ENCODE measurements at places on chromosomes 1 and 21.
A peak's percentile ranks its signal among the peaks of the same experiment; 100 is the strongest.

GRCh38 chr1:114671011-114671938, 1.4 kb upstream of the DENND2C start:
- no peak for DNase-seq

- no peak for DNase-seq
Measured at GRCh38 chr1:41108696-41109275, 87.3 kb upstream of the SLFNL1 start.

GRCh38 chr1:12544357-12544756, 73.7 kb downstream of the DHRS3 start:
- DNase-seq, result no peak

DNA sequence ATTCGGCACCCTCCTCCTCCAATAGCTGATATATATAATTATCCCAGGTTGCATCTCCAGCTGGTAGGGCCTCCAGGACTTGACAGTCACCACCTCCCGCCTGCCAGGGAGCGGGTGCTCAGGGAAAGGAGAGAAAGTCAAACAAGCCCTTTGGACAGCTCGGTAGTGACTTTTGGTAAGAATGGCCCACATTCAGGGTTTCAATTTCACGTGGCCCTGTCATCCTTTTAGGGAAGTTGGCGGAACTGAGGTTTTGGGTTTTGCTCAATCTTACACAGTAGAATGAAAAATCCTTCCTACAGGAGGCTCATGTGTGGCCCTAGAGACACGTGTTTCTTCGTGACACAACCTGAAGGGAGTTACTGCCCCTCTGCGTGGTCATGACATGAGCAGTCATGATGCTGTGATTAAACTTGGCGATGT, 44.2 kb downstream of the CAPN8 start:
- DNase-seq, result no peak

DNA sequence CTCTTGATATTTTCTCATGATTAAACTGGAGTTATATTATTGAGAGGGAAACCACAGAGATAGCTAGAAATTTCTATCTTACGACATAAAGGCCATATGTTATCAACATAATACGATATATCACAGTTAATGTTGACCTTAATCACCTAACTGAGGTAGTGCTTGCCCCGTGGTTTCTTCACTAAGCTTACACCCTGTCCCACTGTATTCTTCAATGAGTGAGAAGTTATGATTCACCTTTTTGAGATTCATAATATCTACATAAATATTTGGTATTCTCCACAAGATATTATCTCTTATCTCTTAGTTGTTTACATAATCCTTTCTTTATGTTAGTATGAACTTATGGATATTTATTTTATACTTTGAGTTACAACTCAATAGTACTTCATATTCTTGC, 1714.1 kb downstream of the BRINP3 start:
- DNase-seq, result no peak

DNA sequence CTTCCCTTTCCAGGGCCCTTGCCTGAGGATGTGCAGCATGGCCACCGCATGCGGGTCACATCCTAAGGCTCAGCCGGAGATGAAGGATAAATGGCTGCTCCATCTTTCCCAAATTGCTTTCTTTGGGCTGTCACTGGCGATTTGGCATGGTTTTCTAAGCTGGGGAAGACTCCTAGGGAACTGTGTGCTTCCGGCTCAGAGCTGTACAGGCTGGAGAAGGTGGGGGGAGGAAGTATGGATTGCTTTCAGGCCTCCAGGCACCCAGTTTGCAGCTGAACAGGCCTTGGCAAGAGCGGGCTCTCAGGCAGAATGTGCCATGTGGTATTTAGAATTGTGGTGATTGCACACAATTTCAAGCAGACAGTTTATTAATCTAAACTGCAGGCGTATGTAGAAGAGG, 48.9 kb downstream of the TMEM53 start:
- DNase-seq, result no peak

GRCh38 chr1:15944308-15945010, 31.4 kb downstream of the ZBTB17 start:
- DNase-seq, result no peak

- DNase-seq, result no peak
Measured at GRCh38 chr1:168918860-168919741, 187.4 kb upstream of the ATP1B1 start.

DNA sequence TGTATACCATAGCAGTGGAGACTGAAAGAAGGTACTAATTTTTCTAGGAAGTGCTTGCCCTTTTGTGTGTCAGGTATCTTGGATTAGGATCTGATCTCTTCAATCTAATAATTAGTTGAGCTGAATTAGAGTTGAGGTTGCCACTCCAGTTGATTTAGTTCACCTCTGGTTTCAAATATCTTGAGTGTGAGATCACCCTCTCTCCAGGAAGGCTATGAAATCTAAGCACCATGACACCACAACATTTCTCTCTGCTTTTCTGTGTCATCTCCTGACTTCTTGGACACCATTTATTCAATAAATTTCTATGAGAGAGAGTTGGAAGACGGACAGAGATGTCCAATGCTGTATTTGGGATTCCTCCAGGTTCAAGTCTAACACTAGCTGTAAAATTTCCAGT, 212.8 kb downstream of the DYRK1A start:
- no peak for DNase-seq

DNA sequence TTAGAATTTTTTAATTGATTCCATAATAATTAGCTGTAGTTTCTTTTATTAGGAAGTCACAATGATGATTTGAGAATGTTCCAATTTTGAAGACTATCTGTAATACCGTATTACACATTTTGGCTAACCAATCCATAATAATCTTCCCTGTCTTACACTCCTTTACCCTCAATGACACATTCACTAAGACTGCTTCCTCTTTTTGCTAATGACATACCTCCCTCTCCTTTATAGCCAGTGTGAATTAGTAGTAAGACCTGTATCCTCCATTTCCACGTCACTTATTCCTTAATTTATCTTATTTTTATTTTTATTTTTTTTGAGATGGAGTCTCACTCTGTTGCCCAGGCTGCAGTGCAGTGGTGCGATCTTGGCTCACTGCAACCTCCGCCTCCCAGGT, 10.1 kb downstream of the KDM1A start:
- no peak for DNase-seq

- DNase-seq, result peak; percentile 48
Measured at GRCh38 chr1:32801096-32801715, 16.0 kb downstream of the YARS1 start.

DNA sequence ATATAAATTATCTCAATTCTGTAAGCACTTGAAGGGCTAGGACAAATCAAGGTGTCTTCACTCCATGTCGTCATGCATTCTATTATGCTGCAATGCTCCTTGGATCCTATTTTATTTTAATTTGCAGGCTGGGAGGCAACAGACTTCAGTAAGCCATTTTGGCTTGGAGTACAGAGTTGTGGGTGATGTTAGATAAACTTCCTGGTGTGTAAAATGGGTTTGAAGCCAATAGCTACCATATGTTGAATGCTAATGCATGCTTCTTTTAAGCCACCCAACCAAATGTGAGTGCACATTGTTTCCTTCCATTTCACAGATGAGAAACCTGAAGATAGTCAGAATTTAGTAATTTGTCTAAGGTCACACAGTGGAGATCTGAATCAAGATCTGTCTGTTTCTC, 482.8 kb downstream of the DISC1 start:
- no peak for DNase-seq

- peak; percentile 78 for DNase-seq
Measured at GRCh38 chr1:148388260-148389026, 94.7 kb downstream of the PPIAL4G start.

DNA sequence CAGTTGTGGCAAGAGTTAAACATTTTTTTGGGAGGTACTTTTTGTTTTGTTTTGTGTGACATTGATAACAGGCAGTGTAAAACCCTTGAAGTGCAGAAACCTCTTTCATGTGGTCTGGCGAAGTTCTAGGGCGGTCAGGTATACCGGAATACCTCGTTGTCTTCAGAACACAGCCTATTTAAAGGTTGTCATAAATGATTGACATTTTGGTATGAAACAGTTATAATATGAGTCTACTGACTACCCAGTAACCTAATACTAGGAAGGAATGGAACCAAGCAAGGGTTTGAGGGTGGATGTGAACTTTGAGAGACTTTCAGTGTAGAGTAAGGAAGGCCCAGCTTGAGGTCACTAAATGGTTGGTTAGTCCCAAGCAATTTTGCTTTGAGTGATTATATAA, 40.5 kb downstream of the PATJ start:
- DNase-seq, result peak; percentile 66

DNA sequence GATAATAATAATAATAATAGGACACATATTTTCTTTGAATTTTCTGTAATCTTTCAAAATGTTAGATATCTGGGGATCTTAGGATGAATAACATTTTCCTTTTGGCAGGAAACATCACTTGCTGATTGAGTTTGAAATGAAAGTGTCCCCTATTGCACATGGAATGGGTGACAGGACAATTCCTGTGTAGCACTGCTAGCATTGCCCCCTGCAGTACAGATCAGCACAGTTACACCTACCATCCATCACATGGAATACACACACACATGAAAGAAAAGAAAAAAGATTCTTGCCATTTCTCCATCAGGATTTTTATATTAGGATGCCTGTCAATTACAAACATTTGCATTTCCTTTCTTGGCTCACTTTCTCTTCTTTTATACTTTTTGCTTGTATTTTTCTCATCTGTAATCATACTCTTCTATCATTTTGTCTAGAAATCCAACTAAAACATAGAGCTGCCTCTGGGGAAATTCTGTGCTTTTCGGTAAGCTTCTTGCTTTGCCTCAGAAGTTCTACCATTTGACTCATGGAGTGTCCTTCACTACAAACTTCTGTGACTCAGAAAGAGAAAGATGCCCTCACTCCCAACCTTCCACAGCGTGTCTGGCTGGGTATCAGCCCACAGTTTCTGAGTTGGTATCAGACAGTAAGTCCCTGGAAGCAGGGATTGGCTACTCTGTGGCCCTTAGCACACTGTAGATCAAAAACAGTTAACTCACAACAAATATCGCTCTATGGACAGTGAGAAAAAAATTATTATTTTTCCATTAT, 641.2 kb downstream of the PTPRC start:
- no peak for DNase-seq

GRCh38 chr21:43906585-43907370, 41.8 kb downstream of the AGPAT3 start:
- no peak for DNase-seq

DNA sequence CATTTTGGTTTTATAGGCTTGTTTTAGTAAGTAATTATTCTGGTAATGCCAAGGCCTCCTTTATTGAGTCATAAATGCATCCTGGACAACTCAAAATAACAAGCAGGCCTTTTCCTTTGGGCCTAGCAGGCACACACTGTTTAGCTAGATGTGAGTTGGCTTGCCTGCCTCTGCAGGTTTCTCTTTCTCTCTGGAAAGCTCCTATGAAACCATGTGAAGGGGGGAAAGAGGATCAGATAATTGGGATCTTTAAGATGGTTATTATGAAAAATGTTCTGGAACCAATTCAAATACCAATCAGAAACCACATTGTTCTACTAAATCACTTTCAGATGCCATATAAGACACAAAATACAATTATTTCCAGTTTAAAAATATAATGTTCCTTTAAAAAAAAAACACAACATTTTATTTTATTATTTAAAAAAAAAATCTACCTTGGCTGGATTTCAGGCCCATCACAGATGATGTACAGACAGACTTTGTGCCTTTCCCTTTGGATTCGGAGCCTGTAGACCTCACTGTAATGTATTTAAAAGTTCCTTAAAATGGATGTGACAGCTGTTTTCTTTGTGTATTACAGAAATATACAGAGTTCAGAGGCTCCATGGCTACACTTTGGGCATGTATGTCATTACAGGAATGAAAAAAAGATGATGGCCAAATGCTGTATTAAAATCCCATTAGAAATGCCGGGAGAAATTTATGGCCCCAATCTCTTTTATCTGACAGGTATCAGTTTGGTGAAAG, 80.2 kb downstream of the NTMT2 start:
- no peak for DNase-seq

- DNase-seq, result no peak
Measured at GRCh38 chr1:66286307-66286706, 247.6 kb upstream of the SGIP1 start.

- no peak for DNase-seq
Measured at GRCh38 chr1:78339490-78339889, 151.3 kb upstream of the PTGFR start.

DNA sequence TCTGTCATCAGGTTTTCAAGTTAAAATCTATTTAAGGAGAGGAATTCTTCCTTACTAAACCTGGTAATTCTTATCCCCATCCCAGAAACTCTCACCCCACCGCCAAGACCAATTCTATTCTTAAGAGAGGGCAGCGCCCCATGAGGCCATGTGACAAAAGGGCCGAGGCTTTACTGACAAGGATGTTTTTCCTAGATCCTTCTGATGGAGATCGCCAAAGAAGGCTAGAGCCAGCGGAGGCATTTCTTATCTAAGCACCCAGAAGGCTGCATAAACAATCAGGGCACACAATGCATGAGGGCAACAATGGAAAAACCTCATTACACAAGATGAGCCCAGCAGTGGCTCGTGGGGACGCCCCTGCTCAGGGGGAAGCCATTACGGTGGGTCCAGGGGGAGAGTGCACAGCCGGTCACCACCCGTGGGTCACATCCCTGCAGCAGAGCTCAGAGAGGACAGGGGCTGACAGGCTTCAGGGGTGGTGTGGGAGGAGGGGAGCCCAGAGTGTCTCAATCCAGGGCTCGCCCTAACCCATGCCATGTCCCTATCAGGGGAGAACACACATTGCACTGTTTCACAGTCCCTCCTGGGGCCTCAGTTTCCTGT, 88.7 kb downstream of the ITPKB start:
- no peak for DNase-seq

DNA sequence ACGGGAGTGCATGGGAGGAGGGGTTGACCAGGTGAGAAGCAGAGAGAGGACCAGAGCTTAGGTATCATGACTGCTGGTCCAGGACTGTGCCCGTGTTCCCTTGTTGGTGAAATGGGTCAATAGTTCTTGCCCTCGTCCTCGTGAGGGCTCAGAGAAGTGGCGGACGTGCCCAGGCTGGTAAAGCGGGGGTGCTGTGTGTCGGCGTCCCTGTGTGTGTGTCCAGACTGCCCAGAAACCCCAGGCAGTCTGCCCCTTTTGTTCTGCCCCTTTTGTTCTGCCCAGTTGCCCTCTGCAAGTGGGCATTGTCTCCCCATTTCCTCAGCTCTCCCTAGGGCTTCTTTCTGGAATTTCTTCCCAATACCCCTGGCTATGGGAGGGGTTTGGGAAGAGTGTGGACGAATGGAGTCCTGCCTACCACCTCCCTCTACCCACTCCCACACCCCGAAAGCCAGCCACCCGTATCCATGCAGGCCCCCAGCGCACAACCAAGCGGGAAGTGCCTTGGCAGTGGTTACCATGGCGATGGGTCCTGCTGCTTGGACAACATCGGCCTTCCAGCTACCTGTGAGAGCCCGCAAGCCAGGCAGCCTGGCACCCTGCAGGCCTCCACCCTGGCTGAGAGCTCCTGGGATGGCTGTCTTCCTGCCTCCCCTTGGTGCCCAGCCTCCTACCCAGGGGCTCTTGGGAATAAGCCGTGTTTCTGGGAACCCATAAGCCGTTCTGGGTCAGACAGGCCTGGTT, 34.7 kb downstream of the ACOT11 start:
- no peak for DNase-seq

- DNase-seq, result no peak
Measured at GRCh38 chr1:170041423-170042192, 32.9 kb downstream of the KIFAP3 start.

Measured in stimulated activated naive CD4-positive, alpha-beta T cell (primary cell).